ENCODE measurements at places on chromosomes 2 and 18.

DNA sequence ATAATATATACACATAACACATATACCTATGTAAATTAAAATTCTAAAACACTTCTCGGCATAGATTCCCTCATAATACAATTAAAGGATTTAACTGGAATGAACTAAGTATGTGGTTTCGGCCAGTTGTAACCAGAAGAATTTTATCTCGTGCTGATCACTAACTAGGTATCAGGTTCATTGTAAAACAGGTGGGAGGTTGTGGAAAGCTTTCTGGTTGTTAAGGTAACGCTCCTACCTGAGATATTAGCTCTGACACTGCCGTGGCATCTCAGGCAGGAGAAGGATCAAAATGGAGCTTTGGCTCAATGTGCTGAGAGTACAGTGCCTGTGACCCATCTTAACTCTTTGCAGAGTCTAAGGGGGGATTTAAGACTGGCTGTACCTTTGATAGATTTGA is 42.5 kb downstream of the SLC9A2 start:
- DNase-seq, result no peak

- peak; percentile 67 for DNase-seq
These were observed 8.7 kb downstream of the CEP68 start for GRCh38 chr2:65064728-65065552.

DNA sequence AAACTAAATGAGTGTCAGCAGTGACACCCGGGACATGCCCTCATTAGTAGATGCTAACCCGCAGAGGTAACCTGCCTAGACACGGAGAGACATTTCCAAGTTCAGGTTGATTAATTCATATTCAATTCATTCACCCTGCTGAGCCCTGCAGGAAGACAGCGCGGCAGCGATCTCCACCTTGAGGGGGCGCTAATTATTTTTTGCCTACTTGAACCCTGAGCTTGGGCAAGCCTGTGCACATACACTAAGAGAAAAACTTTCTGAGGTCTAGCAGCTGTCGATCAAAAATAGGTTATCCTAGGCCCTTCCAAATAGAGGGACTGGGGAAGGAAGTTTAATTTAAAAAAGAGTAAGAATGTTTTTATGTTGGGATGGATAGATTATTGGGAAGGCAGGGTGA is 1.3 kb upstream of the LYPD6 start:
- no peak for DNase-seq

- DNase-seq, result no peak
These were observed 58.2 kb upstream of the NEUROD1 start for GRCh38 chr2:181738563-181738962.

- DNase-seq, result no peak
These were observed 27.2 kb downstream of the GALNT14 start for GRCh38 chr2:31110998-31111397.

DNA sequence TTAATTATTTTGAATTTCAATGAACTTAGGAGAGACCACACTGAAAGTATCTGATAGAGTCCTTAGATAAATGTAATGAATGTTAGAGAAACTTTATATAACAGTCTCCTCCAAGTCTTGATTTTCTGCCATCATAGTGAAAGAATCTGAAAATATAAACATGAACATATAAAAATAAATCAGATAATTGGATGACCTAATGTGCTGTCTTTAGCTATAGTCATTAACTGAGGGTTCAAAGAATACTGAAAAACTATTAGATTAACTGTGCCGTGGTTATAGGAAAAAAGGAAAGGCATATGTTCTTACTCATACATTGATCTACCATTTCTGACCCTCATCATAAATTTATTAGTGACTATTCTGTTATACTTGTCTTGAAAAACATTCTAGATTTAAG is 47.0 kb upstream of the SPAG16 start:
- no peak for DNase-seq

- no peak for DNase-seq
These were observed 2.1 kb downstream of the CTDP1 start for GRCh38 chr18:79681484-79682387.

GRCh38 chr2:135490376-135490775 is 40.6 kb downstream of the ZRANB3 start:
- DNase-seq, result no peak

GRCh38 chr18:46917803-46918600 is 600 bp downstream of the KATNAL2 start:
- DNase-seq, result peak; percentile 55

- DNase-seq, result no peak
These were observed 75.3 kb downstream of the OSBPL6 start for GRCh38 chr2:178269438-178270224.

DNA sequence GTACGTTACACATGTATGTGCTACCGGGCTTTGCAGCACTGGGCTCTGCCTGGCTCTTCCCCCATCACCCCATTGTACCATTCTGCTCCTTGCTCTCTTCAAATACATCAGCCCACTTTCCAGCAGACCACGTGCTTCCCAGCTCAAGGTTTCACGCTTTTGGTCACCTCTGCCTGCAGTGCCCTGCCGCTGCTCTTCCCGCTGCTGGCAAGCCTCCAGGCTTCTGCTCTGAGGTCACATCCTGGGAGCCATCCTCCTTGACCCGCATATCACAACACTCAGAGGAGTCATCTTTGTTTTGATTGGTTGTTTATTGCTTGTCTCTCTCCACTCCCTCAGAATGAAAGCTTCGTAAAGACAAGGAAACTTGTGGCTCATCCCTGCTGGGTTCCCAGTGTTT is 34.1 kb downstream of the KIF5C start:
- no peak for DNase-seq

- no peak for DNase-seq
These were observed 47.0 kb downstream of the LRP2 start for GRCh38 chr2:169315357-169315756.

DNA sequence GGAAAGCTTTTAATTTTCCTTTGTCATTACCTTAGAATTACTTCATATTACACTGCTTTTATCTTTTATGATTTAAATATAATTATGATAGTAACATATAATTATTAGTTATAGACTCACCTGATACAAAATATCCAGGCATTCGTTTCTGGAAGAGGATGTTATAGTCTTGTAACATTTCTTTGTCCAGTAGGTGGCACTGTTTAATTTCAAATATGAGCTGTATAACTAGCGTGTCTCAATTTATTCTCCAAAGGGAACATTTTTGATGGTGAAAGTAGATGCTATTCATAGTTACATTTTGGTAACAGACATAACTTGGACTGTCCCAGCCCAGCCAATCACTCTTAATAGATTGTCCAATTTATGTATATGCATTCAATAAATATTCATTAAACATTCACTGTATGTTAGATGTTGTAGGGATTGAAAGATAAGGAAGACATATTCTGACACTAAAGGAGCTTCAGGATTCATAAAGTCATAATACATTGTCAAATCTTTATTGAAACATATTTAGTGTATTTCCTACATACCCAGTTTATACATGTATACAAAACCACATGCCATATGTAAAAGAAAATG is 19.2 kb downstream of the DAW1 start:
- peak; percentile 81 for DNase-seq

GRCh38 chr2:218985325-218986091 is 524 bp upstream of the FEV start:
- no peak for DNase-seq

DNA sequence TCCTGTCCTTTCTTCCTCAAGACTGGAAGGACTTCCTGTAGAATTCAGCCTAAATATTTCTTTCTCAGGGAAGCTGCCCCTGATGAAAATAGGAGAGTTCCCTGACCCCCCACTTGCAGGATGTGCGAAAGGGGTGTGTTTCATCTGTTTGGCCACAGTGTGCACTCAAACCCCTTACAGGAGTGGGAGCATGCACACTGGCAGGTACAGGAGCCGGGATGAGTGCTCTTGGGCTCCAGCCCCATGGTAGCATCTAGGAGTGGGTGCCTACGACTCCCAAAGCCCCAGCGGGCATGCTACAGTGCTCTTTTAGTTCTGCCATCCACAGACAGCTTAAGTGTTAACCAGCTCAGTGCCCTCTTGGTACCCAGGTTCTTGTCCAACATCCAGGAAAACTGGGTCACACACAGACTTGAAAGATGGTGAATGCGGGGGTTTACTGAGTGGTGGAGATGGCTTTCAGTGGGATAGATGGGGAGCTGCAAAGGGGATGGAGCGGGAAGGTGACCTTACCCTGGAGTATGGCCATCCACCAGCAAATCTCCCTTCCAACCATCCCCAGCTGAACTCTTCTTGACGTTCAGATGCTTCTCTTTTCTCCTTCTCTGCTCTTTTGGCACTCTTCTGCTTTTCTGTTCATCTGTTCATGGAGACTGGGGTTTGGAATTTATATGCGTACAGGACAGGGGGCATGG is 295.0 kb upstream of the NCKAP5 start:
- DNase-seq, result no peak

GRCh38 chr18:51686590-51686989 is 489.1 kb upstream of the MEX3C start:
- DNase-seq, result no peak

DNA sequence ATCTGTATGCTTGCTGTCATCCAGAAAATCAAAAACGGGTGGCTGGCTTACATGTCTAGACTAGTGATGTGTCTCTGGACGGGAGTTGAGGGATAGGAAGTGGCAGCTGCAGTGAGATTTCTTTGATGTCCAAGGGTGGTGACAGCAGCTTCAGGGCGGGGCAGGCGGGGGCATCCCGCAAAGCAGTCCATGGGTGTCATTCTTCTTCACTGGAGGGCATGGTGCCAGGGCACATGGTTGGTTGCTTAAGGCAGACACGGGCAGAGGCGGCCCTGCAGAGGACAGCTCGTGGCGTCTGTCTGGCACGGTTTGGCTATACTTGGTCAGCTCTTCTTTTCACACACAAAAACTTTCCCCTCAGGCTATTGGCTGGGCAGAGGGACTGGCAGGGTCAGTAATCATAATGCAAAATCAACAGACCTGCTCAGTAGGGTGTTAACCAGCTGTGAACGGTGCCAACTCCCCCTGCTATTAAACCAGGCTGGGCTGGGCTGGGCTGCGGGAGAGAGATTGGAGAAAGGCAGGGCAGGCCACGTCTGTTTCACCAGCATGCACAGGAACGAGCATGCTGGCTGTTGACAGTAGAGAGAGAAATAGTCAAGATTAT is 63.7 kb downstream of the COL4A3 start:
- DNase-seq, result peak; percentile 9

- no peak for DNase-seq
These were observed 90.6 kb upstream of the TAF1B start for GRCh38 chr2:9752441-9753275.

DNA sequence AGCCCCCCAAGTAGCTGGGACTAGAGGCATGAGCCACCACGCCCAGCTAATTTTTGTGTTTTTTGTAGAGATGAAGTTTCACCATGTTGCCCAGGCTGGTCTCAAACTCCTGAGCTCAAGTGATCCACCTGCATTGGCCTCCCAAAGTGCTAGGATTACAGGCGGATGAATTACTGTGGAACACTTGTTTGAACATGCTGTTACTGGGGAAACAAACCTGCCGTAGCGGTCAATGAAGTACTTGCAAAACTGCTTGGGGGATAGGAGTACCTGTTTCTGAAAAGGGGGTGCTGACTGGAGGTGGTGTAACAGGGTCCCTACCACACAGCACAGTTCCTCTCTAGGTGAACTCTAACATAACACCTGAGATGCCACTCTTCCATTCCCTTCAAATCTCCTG is 5.9 kb upstream of the IMPACT start:
- no peak for DNase-seq

DNA sequence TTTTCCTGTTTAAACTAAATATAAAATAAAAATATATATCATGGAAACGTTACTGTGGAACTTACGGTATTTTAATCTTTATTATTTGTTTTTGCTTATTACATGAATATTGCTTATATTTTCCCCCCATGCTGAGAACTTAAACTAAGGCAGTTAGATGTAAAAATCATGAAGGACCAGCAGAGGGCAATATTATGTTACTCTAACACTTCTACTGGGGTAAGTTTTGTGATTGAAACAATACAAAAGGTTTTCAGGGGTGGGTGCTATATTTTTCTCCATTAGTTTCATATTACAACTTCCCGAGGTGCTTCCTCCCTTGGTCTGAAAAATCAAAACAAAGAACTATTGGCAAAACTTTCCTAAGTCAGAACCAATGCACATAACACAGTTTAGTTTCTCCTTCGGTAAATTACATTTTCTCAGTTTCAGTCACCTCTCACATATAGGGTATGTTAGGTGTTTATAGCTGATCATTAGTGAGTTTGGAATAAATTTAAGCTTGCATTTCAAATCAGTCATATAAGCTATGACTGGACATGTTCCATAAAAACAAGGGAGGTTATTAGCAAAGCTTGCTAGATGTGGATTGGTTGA is 54.8 kb downstream of the ZNF407 start:
- peak; percentile 48 for DNase-seq

GRCh38 chr2:1988594-1988993 is 244.3 kb upstream of the PXDN start:
- DNase-seq, result no peak

GRCh38 chr2:240424341-240425235 is 10.9 kb upstream of the GPC1 start:
- DNase-seq, result no peak

DNA sequence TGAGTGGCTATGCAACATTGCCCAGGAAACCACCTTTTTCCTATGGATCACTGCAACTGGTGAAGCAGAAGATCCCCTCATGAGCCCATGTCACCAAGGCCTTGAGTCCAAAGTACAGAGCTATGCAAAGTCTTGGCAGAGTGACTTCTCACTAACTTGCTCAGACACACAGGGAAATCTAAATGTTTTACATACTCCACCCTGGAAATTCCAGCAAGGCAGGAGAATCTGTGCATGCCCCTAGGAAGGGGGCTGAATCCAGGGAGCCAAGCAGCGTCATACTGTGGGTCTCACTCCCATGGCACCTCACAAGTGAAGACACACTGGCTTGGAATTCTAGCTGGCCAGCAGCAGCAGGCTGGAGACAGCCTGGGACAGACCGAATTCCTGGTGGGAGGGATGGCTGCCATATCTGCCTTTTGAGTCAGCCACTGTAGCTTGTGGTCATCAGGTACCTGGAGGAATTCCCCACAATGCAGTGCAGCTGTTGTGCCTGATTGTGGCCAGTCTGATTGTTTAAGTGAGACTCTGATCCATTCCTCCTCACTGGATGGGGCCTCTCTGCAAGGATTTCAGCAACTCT is 1817.4 kb downstream of the SUCLG1 start:
- no peak for DNase-seq

DNA sequence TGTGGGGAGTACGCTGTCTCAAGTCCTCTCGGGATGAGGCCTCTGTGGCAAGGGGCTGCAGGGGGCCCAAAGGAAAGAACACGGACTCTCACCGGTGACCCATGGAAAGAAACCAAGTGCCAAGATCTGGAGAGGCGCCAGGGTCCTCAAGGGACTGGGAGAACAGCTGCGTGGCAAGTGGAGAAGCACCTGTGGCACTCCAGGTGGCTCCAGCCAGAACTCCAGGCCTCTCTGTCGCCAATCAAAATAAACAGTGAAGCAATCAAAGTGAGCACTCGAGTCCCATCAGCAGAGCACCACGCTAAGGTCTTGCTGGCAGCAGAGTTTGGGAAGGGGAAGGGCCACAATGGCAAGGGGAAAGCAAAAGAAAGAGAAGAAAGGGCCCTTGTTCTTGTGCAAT is 54.7 kb downstream of the BCL2 start:
- DNase-seq, result no peak

DNA sequence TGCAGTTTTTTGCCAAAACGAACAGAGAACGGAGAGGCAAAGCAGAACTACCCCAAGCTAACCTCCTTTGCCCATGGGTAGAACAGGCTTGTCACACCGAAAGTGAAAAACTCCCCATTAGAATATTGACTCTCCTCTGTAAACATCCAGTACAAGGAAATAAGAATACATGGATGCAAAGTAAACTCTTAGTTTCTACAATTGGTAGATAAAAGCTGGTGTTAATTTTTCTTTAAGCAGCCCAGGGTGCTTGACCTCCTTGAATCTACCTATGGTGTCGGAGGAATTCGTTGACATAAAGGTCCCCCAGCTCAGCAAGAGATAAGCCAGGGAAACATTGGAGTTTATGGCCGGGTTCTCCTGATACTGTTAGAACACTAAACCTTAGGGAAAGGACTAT is 48.4 kb upstream of the DSG1 start:
- no peak for DNase-seq

Measured in G401 (cell line).